Endothelial cell of umbilical vein (primary cell): ENCODE measurements at places on chromosomes 11 and 22. TPM values are rescaled to one million over a fixed set of nuclear protein-coding genes. Genes with fewer than 3 reads are reported as not detected.
A peak's percentile ranks its signal among the peaks of the same experiment; 100 is the strongest.

The SEZ6L gene
- not detected in 2 replicates for total RNA-seq

The FJX1 gene
- total RNA-seq: 23.7 and 26.6 TPM in 2 replicates

The HEPN1 gene
- not detected in 2 replicates for total RNA-seq

The FGF4 gene
- total RNA-seq: not detected in 2 replicates

The CARNS1 gene
- total RNA-seq: 0.16 and 0.35 TPM in 2 replicates

The JRKL gene
- 7.0 and 7.6 TPM in 2 replicates for total RNA-seq

GRCh38 chr22:33874206-33874605 lies 46.1 kb downstream of the LARGE1 start:
- H3K27me3 ChIP-seq: no peaks in the 10 kb centered on the region
- H3K27ac ChIP-seq: no peak overlapping the region
- H3K4me3 ChIP-seq: no peak overlapping the region
- H3K4me1 ChIP-seq: no peaks in the 10 kb centered on the region
- DNase-seq: no peak
- H3K36me3 ChIP-seq: no peaks in the 10 kb centered on the region

DNA sequence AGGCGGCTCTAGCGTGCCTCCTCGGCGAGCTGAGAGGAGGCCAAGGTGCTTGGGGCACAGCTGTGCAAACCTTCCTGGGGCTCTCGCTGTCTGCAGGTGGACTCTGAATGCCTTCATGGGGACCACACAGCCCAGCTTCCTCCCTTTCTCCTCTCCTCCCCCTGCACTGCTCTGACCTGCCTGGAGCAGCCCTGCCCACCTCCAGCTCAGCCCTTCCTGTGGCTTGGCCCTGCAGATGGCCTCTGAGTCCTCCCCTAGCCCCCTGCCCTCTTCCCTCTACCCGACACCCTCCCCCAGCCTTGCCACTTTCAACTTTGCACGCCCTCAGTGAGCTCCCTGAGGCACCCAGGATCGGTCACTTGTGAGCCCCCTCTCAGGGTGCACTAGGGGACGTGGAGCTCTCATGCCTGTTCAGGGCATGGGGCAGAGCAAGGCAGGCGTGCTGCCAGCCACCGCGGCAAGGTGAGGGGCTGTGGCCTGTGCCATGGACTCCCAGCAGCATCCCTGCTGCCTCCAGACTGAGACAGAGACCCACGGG lies 31.4 kb downstream of the PPM1F start:
- no peaks in the 10 kb centered on the region for H3K27me3 ChIP-seq
- no peaks in the 10 kb centered on the region for H3K4me1 ChIP-seq
- no peak overlapping the region for H3K4me3 ChIP-seq
- no peak overlapping the region for H3K27ac ChIP-seq
- DNase-seq: no peak

- no peak for DNase-seq
- H3K4me1 ChIP-seq: no peaks in the 10 kb centered on the region
- no peaks in the 10 kb centered on the region for H3K36me3 ChIP-seq
- H3K27ac ChIP-seq: no peak overlapping the region
These were observed 396.6 kb downstream of the NELL1 start for GRCh38 chr11:21066030-21066429.

DNA sequence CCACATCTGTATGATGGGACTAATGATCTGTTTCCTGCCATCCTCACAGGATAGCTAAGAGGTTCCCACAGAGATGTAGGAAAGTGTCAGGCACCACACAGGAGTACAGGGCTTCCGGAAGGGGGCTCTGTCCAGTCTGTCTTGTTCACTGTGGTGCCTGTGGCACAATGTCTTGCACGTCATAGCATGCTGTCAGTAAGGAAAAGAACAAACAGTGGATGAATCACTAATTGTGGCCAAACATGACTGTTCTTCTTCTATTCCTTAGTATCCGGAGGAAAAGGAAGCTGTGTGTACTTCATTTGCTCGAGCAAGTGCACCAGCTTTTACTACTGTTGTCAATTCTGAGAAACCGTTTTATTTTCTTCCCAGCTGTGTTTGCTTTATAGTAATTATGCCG lies 73.4 kb upstream of the YWHAH start:
- DNase-seq: peak; percentile 58
- no peaks in the 10 kb centered on the region for H3K27me3 ChIP-seq
- peaks cover 2% of the 10 kb centered on the region for H3K36me3 ChIP-seq
- peak overlapping the region; percentile 90 for H3K27ac ChIP-seq
- H3K4me1 ChIP-seq: peaks cover 22% of the 10 kb centered on the region

DNA sequence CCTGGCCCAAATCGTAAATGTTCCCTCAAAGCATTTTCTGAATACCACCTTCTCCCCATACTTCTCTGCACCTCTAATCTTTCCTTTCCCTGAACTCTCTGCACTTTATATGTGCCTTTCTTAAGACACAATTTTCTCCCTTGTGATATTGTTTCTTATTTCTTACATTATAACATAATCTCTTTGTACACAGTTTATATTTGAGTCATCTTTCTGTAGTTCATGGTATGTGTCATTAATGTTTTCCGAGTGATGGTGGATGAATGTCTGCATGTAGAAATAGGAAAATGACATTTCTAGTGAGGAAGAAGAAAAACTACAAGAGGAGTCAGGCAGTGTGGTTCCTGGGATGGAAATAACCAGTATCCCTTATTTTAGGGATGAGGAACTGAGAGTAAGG lies 5.5 kb downstream of the ACRV1 start:
- peak; percentile 11 for DNase-seq
- H3K36me3 ChIP-seq: peaks cover 2% of the 10 kb centered on the region
- H3K4me3 ChIP-seq: no peak overlapping the region
- H3K27ac ChIP-seq: peak overlapping the region; percentile 65
- no peaks in the 10 kb centered on the region for H3K27me3 ChIP-seq

DNA sequence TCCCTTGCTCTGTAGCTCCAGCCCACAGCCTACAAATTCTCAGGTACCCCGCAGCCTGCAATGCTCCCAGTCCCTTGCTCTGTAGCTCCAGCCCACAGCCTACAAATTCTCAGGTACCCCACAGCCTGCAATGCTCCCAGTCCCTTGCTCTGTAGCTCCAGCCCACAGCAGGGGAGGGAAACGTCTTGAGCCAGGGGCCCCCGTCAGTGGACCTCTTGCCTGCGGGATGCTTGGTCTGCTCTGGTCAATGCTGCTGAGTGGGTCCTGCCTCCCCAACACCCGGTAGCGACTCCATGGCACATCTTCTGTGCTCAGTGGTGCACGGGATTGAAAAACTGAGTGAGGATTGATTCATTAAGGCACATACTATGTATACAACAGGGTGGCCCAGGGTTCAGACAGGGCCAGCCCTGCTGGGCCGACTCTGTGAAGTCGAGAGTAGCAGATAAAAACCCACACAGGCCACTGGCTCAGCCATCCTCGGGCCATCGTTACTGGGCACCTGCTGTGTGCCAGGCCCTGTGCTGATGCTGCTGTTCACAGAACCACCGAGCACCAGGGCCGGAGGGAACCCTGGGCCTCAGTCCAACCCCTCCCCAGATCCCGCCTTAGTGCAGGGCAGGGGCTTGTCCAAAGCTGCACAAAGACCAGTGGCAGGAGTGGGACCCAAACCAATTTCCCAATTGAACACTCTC lies 69.7 kb downstream of the MYO7A start:
- no peak overlapping the region for H3K4me3 ChIP-seq
- H3K27me3 ChIP-seq: no peaks in the 10 kb centered on the region
- no peaks in the 10 kb centered on the region for H3K4me1 ChIP-seq
- no peak for DNase-seq

GRCh38 chr11:1777737-1778136 lies 14.0 kb upstream of the CTSD start:
- H3K36me3 ChIP-seq: no peaks in the 10 kb centered on the region
- H3K27me3 ChIP-seq: no peaks in the 10 kb centered on the region
- H3K27ac ChIP-seq: no peak overlapping the region
- no peak overlapping the region for H3K4me3 ChIP-seq

DNA sequence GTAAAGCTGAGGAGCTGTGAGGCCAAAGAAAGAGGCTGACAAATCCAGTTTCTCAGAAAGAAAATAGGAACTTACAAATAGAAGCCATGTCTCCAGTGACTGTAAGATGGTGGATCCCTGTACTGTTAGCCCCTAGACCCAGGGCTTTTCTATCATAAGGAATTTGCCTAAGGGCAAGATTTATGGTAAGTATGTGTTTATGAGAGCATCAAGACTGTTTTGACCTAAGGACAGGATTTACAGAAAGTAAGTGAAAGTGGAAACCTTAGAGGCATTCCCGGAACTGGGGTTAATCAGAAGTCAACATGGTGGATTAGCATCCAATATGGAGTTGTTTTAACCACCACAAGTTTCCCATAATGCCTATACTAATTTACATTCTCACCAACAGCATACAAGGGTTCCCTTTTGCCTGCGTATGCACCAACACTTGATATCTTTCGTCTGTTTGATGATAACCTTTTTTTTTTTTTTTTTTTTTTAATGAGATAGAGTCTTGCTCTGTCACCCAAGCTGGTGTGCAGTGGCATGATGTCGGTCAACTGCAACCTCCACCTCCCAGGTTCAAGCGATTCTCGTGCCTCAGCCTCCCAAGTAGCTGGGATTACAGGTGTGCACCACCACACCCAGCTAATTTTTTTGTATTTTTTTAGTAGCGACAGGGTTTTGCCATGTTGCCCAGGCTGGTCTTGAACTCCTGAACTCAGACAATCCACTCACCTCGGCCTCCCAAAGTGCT lies 40.2 kb downstream of the BIRC2 start:
- peaks cover 35% of the 10 kb centered on the region for H3K4me1 ChIP-seq
- DNase-seq: no peak
- H3K27me3 ChIP-seq: no peaks in the 10 kb centered on the region
- H3K36me3 ChIP-seq: peaks cover 18% of the 10 kb centered on the region
- no peak overlapping the region for H3K4me3 ChIP-seq
- H3K27ac ChIP-seq: no peak overlapping the region

DNA sequence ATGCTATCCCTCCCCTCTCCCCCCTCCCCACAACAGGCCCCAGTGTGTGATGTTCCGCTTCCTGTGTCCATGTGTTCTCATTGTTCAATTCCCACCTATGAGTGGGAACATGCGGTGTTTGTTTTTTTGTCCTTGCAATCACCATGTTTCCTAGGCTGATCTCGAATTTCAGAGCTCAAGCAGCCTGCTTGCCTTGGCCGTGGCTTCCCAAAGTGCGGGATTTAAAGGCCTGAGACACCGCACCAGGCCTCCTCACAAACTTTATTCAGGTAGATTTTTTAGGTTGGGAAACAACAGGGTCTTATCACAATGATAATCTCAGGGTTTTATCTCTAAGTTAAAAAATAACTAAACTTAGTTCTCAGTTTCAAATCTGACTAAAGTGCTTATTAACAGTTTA lies 125.4 kb downstream of the LUZP2 start:
- no peak for DNase-seq
- H3K4me3 ChIP-seq: no peak overlapping the region
- no peaks in the 10 kb centered on the region for H3K4me1 ChIP-seq

- DNase-seq: peak; percentile 80
- H3K36me3 ChIP-seq: no peaks in the 10 kb centered on the region
- H3K4me1 ChIP-seq: peaks cover 3% of the 10 kb centered on the region
- H3K27ac ChIP-seq: no peak within 1 kb of the TSS
These were observed at the start of gene MEI1 for GRCh38 chr22:41699264-41700107. TSS of gene MEI1 (plus strand) at chr22:41699503. CDS start at chr22:41699539, 36 bp downstream.

GRCh38 chr11:27328614-27329013 lies 34.4 kb downstream of the CCDC34 start:
- H3K4me3 ChIP-seq: no peak overlapping the region
- H3K27ac ChIP-seq: no peak overlapping the region
- H3K4me1 ChIP-seq: no peaks in the 10 kb centered on the region
- DNase-seq: no peak

DNA sequence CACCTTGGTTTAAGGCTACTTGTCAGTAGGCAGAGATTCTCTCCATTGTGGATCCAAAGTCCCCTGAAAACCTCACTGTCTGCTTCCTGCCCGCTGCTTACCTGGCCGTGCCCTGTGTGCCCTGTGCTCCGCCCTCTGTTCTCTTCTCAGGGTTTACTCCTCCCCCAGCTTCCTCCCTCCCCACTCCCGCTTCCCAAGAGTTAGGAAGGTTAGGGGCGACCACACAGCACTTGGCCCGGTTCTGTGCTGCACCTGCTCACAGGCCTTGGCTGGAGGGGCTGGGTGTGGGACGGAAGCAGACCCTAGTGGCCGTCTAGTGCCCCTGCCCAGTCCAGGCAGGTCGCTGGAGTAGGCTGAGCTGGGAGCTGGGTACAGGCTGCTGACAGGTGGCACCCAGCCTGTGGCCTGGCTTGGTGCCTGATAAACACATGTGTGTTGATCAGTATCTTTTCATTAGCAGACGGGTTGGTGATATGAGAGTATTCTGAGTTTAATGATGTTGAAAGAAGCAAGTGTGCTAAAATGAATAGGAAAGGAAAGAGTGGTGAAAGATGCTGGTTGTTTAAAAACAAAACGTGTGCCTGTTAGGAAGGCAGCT lies 40.5 kb downstream of the GRAMD4 start:
- H3K4me3 ChIP-seq: no peak overlapping the region
- H3K36me3 ChIP-seq: no peaks in the 10 kb centered on the region
- H3K27me3 ChIP-seq: no peaks in the 10 kb centered on the region
- H3K27ac ChIP-seq: no peak overlapping the region

DNA sequence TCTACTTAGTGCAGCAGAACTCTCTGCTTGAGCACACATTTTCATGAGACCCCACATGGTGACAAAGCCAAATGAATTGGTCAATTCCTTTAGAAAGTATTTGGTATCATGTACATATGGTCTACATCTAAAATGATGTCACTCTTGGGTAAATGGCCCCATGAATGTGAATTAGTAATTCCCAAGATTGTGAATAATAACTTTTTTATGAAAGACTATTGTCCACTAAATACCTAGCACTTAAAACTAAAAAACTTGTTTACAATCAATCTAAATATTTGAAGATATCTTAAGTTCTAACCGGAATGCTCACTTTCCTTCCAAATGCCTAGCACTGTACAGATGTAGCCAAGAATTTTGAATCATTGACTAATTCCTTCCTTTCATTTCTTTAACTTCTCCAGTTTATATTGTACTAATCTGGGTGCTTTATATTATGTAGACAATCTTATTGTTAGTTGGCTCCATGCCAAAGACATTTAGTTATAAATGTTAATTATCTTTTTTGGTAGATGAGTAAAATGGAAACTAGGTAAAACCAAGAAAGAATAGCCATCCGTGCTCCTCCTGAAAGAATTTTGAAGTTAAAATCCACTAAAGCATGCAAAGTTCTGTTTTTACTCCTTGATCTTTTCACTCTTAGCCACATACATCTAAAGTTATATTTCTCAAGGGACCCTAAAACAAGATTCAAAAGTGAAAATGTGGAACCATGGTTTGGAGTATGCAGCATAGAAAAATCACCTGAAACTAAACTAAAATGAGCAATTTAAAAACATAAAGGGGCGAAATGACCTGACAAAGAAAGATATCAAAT lies 145.0 kb upstream of the ARHGAP20 start:
- H3K27ac ChIP-seq: no peak overlapping the region
- no peaks in the 10 kb centered on the region for H3K27me3 ChIP-seq
- H3K4me1 ChIP-seq: peaks cover 2% of the 10 kb centered on the region

GRCh38 chr11:121082670-121083069 lies 18.4 kb upstream of the TECTA start:
- H3K36me3 ChIP-seq: peaks cover 4% of the 10 kb centered on the region
- no peak overlapping the region for H3K27ac ChIP-seq
- DNase-seq: peak; percentile 17
- no peaks in the 10 kb centered on the region for H3K4me1 ChIP-seq
- no peaks in the 10 kb centered on the region for H3K27me3 ChIP-seq

- DNase-seq: no peak
- H3K27me3 ChIP-seq: no peaks in the 10 kb centered on the region
- H3K4me3 ChIP-seq: no peak overlapping the region
- peaks cover 37% of the 10 kb centered on the region for H3K4me1 ChIP-seq
These were observed 3.8 kb downstream of the CPT1A start for GRCh38 chr11:68837583-68838571.

- no peak overlapping the region for H3K4me3 ChIP-seq
- no peaks in the 10 kb centered on the region for H3K4me1 ChIP-seq
- H3K36me3 ChIP-seq: peaks cover 8% of the 10 kb centered on the region
- no peak overlapping the region for H3K27ac ChIP-seq
- no peak for DNase-seq
These were observed 76.6 kb downstream of the SFI1 start for GRCh38 chr22:31572939-31573338.
